ENCODE measurements at places on chromosomes 6 and 20.

GRCh38 chr6:118812970-118813369 lies 81.0 kb upstream of the ASF1A start:
- DNase-seq, result no peak

- peak; percentile 98 for DNase-seq
Observed at GRCh38 chr6:35688605-35689322, at the start of gene FKBP5. Gene FKBP5 (minus strand): TSS chr6:35688915. CDS start chr6:35642824, 46,091 bp downstream.

DNA sequence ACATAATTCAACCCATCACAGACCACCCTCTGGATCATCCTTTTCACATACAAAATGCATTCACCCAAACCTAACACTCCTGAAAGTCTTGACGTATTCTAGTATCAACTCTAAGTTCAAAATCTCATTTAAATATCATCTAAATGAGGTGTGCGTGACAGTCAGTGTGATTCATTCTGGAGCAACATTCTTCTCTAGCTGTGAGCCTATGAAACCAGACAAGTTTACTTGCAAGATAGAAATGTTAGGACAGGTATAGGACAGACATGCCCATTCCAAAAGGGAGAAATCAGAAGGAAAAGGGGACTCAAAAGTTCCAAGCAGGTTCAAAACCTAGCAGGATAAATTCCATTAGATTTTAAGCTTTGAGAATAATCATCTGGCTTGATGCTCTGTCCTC lies 329.7 kb downstream of the CD83 start:
- DNase-seq, result no peak

- no peak for DNase-seq
Observed at GRCh38 chr6:101747160-101747559, 353.7 kb downstream of the GRIK2 start.

- no peak for DNase-seq
Observed at GRCh38 chr6:113758826-113759574, 98.1 kb upstream of the MARCKS start.

- DNase-seq, result no peak
Observed at GRCh38 chr6:157459327-157459726, 78.3 kb downstream of the ZDHHC14 start.

DNA sequence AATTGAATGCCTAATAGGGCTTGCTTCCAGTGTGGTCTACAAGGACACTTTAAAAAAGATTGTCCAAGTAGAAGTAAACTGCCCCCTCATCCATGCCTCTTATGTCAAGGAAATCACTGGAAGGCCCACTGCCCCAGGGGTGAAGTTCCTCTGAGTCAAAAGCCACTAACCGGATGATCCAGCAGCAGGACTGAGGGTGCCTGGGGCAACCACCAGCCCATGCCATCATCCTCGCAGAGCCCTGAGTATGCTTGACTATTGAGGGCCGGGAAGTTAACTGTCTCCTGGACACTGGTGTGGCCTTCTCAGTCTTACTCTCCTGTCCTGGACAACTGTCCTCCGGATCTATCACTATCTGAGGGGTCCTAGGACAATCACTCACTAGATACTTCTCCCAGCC lies 411.5 kb downstream of the TENT5A start:
- no peak for DNase-seq

DNA sequence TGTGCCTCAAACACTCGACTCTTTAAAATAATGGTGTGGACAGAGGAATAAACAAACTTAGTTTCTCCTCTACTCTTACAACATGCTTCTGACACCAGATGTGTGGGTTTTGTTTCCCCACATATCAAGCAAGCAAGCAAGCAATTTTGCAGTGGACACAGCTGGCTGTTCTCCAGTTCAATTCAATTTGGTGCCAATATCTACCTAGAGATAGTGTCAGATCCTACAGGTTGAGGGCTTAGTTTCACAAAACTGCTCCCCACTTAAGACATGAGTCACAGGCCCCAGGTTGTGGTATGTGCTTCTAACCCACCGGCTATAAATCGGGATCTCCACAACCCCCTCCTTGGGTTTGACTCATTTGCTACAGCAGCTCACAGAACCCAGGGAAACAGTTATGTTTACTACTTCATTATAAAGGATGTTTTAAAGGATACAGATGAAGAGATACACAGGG lies 131.4 kb upstream of the TRAF3IP2 start:
- no peak for DNase-seq

DNA sequence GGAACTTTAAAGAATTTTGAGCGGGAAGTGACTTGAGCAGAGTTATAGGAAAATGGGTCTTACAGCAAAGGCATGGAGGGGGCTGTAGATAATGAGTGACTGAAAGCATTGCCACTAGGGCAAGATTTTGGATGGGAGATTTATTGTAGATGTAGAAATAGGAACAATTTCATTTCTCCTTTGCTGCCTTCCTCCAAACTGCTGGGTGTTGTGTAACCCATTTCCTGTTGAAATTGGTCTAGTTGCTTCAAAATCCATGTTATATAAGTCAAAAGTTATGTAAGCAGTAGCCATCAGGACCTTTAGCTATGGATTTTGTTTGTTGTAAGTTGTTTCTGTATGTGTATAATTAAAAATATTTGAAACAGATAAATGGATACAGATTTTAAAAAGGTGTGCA lies 11.1 kb downstream of the YWHAB start:
- DNase-seq, result no peak

- no peak for DNase-seq
Observed at GRCh38 chr6:136820561-136820960, 1.8 kb upstream of the PEX7 start.

- DNase-seq, result no peak
Observed at GRCh38 chr6:133966654-133967329, 13.8 kb downstream of the TBPL1 start.

DNA sequence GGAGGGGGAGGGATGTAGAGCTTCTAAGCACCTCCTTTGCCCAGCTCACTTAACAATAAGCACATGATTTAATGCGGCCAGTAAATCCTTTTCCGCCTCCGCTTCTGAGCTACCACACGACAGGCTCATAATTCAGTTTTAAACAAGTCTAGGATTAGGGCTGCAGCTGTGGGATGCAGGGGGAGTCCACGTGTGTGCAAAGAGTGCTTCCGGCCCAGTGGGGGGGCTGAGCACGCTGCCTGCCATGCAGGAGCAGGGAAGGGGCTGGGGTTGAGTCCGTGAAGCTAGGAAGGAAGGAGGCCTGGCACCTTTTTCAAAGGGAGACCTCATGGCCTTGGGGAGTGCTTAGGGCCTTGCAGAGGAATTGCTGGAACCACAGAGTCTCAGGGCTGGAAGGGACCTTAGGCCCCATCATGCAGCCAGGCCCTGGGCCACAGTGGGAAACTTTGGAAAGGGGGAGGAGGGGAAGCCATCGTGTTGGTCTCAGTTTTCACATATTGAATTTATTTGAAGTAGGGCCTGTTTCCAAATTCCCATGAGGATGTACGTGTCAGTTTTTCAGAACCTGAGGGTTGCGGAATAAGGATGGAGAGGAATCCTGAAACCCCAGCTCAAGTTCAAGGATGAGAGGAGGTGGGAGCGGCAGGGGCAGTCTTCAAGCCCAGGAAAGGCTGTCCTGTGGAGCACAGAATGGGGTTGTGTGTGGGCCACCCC lies 96.1 kb downstream of the VEGFA start:
- DNase-seq, result no peak

- peak; percentile 51 for DNase-seq
Observed at GRCh38 chr20:10603971-10604864, 69.6 kb downstream of the JAG1 start.

DNA sequence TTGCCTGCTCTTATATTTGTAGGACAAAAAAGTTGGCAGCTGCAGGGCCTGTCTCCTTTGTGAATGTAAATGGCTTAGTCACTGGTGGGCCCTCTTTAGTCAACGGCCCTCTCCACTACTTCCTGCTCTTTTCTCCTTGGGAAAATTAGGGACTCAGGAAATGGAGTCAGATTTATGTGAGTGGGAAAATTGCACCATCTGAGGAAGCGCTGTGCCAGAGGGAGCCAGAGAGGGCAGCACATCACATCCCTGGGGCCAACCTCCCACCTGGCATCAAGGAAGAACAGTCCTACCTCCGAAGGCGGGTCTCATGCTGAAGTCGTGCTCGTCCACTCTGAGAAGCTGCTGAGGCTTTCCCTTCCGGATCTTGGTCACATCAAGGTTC lies 15.6 kb downstream of the GABRR2 start:
- no peak for DNase-seq

GRCh38 chr6:67935976-67936477 lies 699.1 kb upstream of the ADGRB3 start:
- DNase-seq, result no peak

- DNase-seq, result no peak
Observed at GRCh38 chr20:49515586-49515985, 33.1 kb upstream of the KCNB1 start.

- DNase-seq, result no peak
Observed at GRCh38 chr6:147831356-147831755, 322.9 kb downstream of the SAMD5 start.

DNA sequence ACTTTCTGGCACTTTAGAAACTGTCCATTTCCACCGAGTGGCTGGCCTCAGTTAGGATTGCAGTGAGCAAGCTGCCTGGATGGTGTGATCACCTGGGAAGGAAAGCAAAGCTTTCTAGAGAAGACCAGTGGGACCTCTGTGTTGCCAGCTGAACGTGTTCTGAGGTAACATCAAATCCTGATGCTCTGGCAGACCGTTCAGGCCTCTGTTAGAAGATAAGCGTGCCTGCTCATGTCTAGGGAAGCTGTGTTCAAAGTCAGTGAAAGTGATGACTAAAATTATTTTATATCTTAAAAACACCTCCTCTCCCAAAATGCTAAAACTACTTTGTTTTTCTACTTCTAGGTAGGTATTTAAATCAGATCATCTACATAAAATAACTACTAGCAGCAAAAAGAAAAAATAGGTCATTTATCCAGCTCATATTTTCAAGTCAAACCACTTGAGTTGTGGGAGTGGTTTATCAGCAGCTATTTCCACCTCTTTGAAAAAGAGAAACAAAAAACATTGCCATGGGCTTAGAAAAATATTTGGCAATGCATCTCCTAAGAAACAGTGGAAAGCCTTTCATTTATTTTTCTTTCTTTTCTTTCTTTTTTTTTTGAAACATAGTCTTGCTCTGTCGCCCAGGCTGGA lies 54.8 kb downstream of the CEP43 start:
- DNase-seq, result no peak

GRCh38 chr6:52649536-52650160 lies 21.3 kb upstream of the TMEM14A start:
- no peak for DNase-seq

DNA sequence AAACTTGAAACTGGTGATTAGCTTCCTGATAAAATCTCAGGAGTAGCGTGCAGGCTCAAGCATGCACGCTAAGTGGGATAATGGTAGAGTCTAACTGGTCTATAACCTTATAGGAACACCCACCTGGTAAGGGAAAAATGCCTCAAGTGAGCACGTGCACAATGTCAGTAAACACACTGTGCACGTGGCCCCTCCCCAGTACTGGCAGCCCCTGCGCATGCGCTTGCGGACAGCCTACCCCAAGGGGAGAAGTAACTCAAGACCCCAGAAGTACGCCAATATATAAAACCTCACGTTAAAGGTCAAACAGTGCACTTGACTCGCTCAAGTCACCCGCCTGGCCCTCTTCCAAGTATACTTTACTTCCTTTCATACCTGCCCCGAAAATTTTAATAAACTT lies 23.1 kb upstream of the DOK5 start:
- DNase-seq, result no peak

DNA sequence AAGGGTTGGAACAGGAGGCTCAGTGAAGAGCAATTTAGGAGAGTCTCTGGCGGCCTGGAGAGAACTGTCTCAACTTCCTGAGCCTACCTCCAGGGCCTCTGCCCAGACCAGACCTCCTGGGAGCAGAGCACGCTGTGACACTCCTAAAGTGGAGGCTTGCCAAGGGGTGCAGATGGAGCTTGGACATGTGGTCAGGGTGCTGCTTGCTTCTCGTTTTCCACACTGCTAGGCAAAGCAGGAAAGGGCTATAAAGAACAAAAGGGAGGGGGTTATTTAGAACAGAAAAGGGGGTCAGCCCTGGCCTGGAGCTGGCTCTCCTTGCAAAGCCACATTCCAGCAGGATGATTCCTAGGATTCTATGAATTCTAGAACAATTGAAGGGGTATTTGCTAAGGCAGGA lies 145.7 kb upstream of the GGTLC1 start:
- no peak for DNase-seq

DNA sequence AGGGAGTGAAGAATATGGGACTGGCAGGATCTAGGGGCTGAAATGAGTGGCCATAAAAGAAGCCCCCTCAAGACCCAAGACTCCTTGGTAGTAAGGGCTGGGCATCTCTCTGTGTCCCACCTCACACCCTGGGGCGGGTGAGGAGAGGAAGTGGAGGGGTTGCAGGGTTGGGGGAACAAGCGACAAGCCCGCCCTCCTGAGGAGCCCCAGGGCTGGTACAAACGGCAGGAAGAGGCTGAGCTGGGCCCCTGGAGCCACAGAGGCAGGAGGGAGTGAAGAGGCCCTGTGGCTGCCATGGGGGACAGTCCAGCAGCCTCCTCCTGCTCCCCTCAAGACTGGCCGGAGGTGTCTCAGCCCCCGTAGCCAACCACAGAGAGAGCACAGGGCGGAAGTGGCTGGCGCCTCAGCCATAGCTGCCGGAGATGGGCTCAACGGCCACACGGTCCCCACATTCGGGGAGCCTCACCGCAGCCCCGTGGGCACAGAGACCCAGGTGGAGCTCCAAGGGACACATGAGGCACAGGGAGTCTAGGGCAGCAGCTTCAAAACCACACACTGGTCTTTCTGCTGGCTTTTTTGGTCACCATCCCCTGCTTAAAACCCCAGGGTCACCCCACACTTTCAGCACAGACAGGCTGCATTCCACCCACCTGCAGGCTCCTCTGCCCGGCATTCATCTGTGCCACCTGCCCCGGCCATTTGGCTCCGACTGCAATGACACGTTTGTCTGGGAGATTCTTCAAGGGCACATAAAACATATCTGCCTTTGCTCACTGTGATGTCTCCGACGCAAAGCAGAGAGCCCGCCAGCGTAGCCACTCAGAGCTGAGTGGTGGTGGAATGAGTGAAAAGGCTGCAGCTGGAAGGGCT lies 524 bp downstream of the C20orf203 start:
- DNase-seq, result no peak

- DNase-seq, result no peak
Observed at GRCh38 chr6:137119196-137120104, 54.0 kb downstream of the IL22RA2 start.

DNA sequence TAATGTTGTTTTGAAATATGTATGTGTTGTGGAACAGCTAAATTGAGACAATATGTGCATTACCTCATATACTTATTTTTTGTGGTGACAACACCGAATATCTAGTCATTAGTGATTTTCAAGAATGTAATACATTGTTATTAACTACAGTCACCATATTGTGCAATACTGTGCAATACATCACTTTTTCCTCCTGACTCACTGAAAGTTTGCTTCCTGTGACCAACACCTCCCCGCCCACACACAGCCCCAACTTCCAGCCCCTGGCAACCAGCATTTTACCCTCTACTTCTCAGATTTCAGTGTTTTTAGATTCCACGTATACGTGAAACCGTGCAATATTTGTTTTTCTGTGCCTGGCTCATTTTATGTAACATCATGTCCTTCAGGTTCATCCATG lies 627.9 kb downstream of the PRKN start:
- no peak for DNase-seq

GRCh38 chr6:113870917-113871316 lies 13.8 kb downstream of the MARCKS start:
- DNase-seq, result no peak

- DNase-seq, result no peak
Observed at GRCh38 chr6:166471797-166472260, 89.1 kb upstream of the MPC1 start.

- no peak for DNase-seq
Observed at GRCh38 chr6:110864824-110865223, 9.8 kb upstream of the AMD1 start.

- no peak for DNase-seq
Observed at GRCh38 chr20:41228858-41229257, 88.7 kb downstream of the ZHX3 start.

- peak; percentile 78 for DNase-seq
Observed at GRCh38 chr6:5030596-5031136, 26.8 kb upstream of the RPP40 start.

GRCh38 chr6:90818163-90818562 lies 231.3 kb upstream of the MAP3K7 start:
- no peak for DNase-seq

Data from Right ventricle myocardium superior (tissue), 1 donor.